ENCODE measurements at places on chromosomes 3 and 15.

GRCh38 chr3:192655628-192656027, 71.7 kb downstream of the FGF12 start:
- no peak for DNase-seq

- no peak for DNase-seq
These were observed 9.8 kb upstream of the SLC9C1 start for GRCh38 chr3:112303764-112304325.

GRCh38 chr3:52615166-52615565, 70.5 kb downstream of the PBRM1 start:
- DNase-seq: no peak

GRCh38 chr3:43286841-43287499, 630 bp downstream of the SNRK start:
- no peak for DNase-seq

DNA sequence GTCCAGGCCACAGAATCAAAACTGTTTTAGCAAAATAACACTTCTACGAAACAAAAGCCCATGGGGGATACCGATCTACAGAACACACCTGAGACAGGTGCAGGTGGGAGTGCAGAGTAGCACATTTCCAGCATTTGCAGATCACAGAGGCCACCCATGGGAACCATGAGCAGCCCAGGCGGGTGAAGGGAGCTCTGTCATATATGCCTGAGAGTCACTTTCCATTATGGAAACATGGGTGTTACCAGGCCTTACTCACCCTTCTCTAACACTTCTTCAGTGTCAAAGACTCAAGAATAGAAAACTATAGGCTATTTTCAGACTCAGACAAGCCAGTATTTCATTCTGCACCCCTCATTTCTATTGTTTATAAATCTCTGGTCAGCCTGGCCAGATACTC, 3.5 kb downstream of the PLA1A start:
- no peak for DNase-seq

DNA sequence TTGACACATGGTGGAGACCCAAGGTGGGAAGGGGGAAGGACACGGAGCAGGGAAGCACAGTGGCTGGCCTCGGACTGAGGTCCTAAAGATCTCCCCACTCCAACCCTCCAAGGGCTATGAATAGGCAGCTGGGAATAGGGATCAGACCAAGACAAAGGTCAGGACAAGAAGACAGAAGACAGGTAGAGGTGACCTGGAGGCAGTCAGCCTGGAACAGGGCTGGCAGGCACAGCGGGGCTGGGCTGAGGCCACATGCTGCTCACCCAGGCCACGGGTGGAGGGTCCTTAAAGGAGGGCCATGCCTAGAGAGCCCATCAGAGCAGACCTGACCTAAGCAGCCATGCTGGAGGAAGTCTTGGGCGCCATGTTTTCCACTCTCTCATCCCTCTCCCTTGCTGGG, 2.7 kb upstream of the PLA2G4D start:
- DNase-seq: no peak

DNA sequence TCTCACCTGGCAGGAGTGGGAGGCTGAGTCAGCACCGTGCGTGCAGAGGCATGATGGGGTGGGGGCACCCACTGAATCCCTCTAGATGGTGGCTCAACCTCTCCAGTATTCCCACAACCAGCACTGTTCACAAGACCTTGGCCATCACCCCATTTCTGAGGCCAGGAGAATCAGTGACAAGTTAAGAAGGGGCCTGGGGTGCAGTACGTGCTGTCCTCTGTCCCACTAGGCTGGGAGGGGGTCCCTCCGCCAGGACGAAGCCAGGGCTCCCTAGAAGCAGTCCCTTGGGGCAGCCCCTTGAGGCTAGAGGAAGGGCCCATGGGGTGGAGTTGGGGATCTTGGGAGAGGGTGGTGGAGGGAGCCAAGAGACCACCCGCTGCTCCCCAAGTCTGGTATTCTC, 4.8 kb downstream of the MYL3 start:
- DNase-seq: no peak
